Stimulated activated CD4-positive, alpha-beta T cell treated with anti-CD3 and anti-CD28 coated beads, TNF-alpha, amount 100 ng/mL, for 24 hours (primary cell): ENCODE measurements at places on chromosomes 6 and 20.

DNA sequence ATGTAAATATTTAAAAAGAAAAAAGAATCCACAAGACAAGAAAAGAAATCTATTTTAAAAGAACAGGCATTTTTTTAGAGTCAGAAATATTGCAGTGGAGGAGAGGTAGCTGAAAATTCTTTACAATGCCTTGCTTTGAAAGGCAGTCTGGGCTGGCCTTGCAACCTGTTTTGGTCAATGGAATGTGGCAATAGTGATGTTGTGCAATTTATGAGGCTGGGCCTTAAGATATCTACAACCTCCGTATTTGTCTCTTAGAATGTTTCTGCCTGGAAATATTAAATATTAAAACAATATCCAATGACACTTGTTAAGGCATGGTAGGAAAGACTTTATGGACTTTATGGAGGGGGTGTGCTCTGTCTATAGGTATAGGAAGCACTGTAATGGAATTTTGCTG lies 14.8 kb upstream of the SCGN start:
- DNase-seq: no peak

DNA sequence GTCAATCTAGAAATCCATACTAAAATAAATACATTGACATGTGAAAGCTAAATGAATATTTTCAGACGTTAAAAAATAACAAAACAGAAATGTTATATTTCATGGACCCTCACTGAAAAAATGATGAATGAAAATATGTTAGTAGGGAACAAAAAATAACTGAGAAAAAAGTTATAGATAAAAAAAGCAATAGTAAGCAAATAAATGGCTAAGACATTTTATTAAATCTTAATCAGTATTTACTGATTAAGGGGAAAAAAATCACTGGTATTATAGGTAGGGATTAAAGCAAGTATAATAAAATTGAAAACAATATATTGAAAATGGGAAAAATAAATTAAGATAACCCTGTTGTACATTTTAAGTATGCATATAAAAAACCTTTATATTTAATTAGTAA lies 468.1 kb upstream of the MANEA start:
- DNase-seq: no peak

GRCh38 chr20:62040381-62040922 lies 25.2 kb downstream of the TAF4 start:
- DNase-seq: no peak

- DNase-seq: no peak
These were observed 70.4 kb upstream of the KCNQ5 start for GRCh38 chr6:72551470-72551869.

DNA sequence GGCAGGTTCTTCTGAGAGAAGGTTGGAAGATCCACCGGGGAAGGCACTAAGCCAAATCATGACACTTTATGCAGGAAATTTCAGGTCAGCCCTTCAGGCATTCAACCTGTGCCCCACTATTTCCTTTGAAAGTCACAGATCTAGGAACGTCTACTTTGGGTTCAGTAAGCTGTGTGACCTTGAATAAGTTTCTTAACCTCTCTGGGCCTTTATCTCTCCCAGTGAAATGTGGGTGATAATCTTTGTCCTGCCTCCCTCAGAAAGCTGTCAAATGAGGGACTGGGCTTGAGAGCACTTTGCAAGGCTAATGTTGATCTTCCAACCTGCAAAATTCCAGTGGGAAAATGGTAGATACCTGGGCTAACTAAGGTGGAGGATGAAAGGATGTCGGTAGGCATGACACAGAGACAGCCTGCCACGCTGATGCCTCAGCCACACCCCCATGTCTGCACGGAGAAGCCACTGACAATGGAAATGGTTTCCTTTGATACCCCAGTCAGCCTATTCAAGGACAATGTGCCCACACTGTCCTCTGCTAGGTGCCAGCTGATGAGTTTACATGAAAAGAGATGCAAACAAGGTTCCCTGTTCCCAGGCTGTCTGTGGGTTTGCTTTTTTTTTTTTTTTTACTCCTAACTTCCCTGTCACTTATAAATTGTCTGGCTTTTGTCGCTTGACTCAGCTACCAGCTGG lies 9.3 kb downstream of the BNIP5 start:
- no peak for DNase-seq

DNA sequence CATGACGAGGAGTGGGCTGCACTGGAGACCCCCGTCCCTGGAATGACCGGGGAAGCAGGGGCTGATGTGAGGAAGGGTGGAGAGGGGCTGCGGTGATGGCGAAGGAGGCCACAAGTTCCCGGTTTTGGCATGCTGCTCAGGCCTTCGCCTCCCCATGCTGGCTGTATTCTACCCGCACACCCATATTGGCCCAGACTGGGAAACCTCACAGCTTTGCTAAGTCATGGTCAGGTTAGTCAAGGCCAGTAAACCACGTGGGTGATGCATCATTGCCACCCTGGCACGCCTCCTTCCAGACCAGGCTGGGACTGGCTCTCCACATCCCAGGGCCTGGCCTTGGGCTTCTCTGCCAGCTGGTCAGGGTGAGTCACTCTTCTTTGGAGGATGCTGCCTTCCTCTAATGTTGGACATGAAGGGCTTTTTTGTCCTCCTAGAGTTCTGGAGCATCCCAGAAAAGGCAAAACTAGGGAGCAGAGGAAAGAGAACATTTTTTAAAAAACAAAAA lies 53.8 kb downstream of the PCNA start:
- DNase-seq: no peak

- no peak for DNase-seq
These were observed at the start of gene TGM3 for GRCh38 chr20:2295886-2296515. Gene TGM3 (plus strand): TSS chr20:2296001. CDS start chr20:2296064, 63 bp downstream.

GRCh38 chr6:2078888-2079287 lies 166.5 kb downstream of the GMDS start:
- no peak for DNase-seq

GRCh38 chr6:70103798-70104197 lies 199.1 kb downstream of the COL9A1 start:
- DNase-seq: no peak

DNA sequence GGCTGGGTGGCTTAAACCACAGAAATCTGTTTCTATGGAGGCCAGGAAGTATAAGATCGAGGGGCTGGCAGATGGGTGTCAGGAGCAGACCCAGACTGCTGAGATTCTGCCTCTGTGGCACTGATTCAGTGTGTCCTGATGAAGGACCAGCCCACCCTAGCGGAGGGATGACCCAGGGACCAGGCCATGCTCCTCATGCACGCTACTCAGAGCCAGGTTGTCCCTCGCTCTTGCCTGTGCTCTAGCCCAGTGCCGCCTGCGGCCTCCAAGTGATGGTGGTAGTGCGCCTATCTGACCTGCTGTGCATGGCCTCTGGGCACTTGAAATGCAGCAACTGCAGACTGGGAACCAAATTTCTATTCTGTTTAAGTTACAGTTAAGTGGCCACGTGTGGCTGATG lies 13.1 kb upstream of the APMAP start:
- no peak for DNase-seq

GRCh38 chr20:56328861-56329260 lies 29.9 kb upstream of the FAM210B start:
- no peak for DNase-seq

DNA sequence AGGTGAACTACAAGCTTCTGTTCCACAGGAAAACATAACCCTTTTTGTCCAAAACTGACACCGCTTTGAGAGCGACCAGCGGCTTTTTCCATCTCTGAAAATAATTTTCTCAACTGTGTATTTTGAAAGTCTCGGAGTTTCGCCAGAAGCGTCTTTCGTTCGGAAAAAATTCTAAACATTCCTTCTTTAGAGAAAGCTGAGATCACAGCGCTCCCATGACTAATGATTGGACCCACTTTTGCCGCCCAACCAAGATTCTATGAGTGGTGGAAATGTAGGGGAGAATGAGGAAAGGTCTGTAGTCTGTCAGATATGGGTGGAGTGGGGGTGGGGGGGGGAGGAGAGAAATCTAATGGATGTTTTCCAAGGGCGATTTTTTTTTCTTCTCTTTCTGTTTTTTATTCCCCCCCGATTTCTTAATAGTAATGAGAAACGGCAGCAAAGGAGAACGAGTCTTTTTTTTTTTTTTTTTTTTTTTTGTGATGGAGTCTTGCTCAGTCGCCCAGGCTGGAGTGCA lies 189.3 kb downstream of the TRIM27 start:
- DNase-seq: no peak

DNA sequence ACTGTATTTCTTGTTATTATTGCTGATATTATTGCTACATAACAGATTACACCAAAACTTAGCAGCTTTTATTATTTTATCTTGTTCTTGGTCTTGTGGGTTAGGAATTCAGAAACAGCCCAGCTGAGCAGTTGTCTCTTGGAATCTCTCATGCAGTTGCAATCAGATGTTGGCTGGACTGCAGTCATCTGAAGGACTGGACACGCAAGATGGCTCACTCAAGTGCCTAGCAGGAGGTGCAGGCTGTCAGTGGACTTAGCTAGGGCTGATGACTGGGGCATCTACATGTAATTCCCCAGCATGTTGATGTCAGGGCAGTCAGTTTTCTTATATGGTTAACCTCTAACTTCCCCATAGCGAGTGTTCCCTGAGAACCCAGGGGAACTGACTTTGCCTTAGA lies 128.6 kb upstream of the PLCB4 start:
- DNase-seq: no peak

GRCh38 chr6:163860287-163861081 lies 446.0 kb downstream of the QKI start:
- no peak for DNase-seq

DNA sequence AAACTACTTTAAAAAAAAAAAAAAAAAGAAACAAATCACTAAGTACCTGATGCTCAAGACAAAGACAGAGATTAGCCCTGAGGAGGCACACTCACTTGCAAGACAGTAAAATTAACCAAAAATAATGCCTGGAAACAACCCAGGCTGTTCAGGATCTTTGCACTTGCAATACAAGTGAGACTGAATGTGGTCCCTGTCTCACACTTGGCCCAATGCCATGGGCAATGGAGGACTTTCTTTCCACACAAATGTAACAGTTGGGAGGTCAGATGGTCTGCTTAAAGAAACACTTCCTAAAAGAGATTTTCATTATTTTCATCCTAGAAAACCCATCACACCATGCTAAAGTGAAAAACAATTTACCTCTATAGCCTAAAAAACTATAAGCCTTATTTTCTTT lies 16.2 kb downstream of the STAU1 start:
- no peak for DNase-seq

DNA sequence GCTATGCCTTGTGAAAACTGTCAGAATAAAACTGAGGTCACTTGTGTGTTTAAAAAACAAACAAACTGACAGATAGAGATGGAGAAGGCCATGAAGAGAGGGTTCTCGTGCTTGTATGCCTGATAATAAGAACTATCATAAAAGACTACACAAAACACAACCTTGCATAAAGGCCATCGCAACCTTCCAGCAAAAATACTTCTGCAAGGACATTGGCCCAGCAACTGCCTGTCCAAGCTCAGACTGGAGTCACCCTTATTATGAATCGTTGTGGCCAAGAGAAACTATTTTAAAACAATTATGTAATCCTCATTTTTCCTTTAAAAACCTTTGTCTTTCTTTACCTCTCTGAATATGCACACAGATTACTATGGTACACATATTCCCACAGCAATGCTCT lies 93.0 kb upstream of the SMLR1 start:
- DNase-seq: no peak

DNA sequence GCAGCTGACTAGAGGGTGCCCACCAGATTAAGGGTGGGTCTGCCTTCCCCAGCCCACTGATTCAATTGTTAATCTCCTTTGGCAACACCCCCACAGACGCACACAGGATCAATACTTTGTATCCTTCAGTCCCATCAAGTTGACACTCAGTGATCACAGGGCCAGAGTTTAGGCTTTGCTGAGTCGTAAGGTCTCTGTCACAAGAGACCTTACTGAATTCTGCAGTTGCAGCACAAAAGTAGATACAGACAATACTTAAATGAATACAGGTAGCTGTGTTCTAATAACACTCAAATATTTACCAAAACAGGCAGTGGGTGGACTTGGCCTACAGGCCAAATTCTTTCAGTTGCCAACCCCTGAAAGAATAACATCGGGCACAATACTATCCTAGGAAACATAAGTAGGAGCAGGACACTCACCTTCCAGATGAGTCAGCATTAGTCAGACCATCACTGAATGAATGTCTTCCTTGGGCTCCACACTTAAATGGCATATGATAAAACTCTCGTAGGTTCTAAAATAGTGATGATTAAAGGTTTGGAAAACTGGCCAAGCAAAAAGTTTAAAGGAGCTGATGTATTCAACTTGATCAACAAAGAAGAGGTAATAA lies 190.0 kb downstream of the UBE3D start:
- DNase-seq: no peak

GRCh38 chr20:62629864-62630470 lies 12.3 kb upstream of the SLCO4A1 start:
- DNase-seq: no peak

DNA sequence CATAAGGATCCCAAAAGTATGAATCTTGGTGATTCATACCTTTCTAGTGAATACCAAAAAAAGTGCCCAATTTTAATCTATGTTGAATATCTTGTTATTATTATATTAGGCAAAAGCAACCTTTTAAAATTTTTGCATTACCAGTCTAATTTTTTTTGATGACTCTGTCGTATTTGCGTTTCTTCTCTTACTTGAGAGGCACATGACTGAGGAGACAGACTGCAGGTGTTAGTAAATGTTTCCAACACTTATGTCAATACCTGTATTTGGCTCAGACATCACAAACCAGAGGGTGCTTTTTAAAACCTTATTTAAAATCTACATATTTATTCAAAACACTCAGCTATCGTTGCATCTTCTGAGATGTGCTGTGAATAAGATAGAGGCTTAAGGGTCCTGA lies 27.1 kb downstream of the ID4 start:
- DNase-seq: no peak
